AG09319 (cell line): ENCODE measurements at places on chromosomes 5 and 9.

DNA sequence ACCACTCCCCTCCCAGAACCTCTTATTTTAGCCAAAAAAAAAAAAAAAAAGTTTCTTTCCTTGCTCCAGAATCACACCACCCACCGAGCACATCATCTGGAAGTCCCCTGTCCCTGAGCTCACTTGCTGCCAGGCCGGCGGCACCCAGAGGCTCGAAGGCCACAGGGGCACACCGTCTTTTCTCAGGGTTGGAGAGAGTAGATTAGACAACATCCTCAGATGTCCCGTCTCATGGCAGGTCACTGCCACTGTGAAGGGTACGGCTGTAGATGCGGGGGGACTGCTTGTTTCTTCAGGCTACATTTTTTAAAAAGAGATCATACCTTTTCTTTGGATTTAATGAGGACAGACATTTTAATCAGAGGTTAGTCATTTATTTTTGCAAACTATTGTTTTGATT lies 109.0 kb downstream of the MVB12B start:
- DNase-seq, result no peak

DNA sequence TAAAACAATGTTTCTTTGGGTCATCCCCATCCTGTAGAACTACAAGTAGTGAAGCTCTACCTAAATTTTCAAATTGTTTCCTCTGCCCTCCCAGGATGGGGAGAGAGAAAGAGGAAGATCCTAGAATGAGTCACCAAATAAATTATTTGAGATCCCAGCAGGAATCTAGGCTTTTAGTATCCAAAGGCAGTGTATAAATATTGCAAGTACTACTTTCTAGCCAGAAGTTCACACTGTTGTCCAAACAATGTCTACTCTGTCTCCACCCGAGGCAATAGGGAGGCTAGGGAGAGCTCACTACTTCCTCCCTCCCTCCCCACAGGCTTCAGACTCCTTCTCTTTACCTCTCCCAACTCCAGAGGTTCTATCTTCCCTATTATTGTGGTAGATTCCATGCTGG lies 362.8 kb downstream of the MRPS30 start:
- no peak for DNase-seq

- no peak for DNase-seq
Measured at GRCh38 chr5:97010606-97011005, 74.7 kb downstream of the LNPEP start.

DNA sequence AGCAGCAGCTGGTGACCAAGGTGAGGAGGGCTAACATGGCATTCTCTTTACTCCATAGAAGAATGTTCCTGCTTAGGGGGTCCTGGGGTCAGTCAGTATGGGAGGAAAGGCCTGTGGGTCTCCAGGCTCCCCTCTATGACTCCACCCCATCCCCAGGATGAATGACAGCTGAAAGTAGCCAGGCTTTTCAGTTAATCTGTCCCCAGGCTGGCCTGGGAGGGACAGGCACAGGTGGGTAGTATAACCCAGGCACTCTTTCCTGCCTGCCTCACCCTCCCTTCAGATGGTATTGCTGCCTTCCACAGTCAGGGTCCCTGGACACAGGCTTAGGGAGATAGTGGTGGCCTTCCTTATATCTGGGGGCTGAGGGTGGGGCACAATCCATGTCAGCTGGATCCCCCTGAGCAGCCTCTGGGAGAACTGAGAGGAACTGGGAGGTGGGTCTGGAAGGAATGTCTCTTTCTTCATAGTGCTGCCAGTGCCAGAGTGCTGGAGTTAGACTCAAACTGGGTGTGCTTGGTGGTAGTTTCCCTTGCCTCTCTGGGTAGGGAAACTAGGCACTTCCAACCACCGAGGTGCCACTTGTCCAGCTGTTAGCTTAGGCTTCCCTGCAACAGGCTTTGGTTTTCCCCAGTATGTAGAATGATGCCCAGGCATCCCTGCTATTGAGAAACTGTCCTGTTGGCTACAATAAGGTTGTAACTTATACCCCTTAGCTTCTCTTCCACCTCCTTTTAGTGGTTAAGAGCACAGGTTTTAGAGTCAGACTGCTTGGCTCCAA lies 27.8 kb downstream of the LARP1 start:
- DNase-seq, result no peak

DNA sequence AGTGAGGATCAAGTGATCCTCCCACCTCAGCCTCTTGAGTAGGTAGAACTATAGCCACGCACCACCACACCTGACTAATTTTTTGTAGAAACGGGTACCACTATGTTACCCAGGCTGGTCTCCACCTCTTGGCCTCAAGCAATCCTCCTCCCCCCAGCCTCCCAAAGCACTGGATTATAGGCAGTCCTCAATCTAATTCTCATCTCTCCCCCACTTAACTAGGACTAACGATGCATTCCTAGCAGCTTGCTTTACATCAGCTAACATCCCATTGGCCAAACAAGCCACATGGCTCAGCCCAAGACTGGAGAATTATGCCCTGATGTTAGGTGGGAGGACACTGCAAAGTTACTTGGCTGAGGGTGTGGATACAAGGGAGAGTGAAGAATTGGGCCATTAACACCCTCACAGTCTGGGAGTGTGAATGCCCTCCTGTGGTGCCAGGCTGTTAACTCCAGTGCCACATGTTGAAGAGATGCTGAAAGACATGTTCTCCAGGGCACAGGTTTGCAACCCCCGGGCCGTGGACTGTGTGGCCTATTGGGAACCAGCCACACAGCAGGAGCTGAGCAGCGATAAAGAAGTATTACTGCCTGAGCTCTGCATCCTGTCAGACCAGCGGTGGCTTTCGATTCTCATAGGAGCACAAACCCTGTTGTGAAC lies 5.3 kb upstream of the ZNF367 start:
- no peak for DNase-seq

DNA sequence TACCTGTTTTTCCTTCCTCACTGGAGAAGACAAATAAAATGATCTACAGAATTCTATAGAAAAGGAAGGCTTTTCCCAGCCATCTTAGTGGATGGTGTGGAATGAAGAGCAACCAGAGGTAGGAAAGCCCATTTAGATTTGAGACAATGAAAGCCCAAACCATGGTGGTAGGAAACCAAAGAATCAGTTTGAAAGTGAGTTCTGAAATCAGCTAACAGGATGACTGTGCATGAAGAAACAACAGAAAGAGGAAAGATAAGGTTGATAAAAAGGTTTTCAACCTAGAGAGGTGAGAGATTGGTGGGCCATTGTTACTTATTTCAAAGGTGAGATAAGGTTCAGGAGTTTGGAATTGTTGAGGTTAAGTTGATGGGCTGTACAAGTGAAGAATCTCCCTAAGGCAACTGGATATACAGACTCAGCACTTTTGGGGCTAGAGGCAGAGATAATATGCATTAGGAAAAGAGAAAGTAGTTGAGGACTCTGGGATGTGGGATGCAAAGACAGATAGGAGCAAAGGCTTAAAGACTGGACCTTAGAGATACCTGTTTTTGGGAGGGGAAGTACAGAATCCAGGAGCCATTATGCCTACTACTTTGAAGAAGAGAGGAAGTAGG lies 2.4 kb downstream of the CHMP5 start:
- no peak for DNase-seq

DNA sequence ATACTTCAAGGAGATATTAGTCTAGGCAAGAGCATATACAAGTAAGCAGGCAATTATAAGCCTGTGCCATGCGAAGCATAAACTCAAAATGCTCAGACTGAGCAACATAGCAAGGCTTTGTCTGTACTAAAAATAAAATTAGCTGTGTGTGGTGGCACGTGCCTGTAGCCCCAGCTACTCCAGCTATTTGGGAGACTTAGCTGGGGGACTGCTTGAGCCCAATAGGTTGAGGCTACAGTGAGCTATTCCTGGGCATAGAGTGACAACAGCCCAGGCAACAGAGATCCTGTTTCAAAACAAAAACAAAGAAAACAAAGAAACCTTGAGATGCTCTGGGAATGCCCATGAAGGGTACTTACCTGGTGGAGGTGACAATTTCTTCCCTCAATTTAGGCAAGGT lies 130.5 kb upstream of the ZNF608 start:
- no peak for DNase-seq

DNA sequence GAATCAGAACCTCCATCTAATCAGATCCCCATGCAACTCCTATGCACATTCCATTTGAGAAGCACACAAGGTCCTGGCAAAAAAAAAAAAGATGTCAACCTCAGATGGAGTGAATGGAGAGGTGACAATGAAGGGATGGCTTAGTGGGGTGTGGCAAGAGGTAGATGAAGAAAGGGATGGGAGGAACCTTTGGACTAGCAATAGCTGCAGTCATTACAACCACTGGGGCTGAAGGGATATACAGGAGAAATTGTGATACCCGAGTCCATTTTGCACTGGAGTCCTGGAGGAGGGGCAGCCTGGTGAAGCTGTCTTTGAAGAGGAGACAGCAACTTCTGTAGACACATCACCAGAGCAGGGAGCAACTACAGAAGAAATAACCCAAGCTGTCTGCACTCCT lies 219.6 kb downstream of the ENC1 start:
- DNase-seq, result no peak

GRCh38 chr5:124234770-124235562 lies 511.5 kb downstream of the ZNF608 start:
- no peak for DNase-seq

GRCh38 chr5:65305913-65306312 lies 175.8 kb downstream of the ADAMTS6 start:
- no peak for DNase-seq

GRCh38 chr9:69223605-69224004 lies 49.5 kb downstream of the TJP2 start:
- DNase-seq, result no peak

DNA sequence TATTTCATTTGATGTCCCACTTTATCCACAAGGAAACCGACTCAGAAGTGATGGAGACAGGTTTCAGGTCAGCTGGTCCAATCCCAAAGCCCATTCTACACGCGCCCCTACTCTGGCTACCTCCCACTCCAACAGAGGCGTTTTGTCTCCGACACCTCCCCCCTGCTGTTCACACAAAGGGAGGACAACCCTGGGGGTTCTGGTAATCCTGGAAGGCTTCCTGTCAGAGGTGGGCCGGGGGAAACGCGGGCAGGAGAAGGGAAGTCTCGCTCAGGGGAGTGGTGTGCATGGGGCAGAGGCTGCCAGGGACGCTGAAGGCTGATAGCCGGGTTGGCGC lies 39.7 kb upstream of the GABRP start:
- no peak for DNase-seq

DNA sequence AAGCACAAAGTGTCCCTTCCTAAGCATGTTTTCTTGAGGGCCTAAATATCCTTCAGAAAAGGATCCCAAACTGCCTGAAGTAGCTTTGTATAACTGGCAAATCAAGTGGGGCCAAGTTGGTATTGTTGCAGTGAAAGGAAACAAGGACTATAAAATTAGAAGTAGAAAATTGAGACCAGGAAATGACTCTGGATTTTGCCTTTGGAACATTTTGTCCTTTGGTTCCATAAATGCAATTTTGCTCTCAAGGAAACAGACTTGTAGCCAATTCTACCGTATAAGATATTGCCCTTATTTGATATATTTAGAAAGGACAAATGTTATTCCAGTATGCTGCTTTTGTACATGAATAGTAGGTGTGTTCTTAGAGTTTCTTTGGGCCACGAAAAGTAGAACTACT lies 34.4 kb downstream of the RABGAP1 start:
- DNase-seq, result no peak

DNA sequence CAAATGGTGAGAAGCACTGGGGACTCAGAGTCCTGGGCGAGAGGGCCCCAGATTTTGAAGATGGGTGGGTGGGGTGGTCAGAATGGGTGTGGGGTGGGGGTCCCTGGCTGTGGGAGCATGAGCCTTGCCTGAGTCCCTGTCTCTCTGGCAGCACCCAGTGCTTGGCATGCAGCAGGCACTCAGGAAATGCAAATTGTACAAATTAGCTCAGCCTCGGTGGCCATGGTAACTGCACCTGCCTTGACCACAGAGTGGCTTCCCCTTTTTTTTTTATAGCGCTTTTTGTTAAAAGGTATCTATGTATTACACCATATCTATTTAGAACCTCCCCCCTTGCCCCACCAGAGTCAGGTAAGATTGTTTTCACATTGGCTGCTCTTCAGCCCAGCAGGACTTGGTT lies 19.2 kb upstream of the PITX1 start:
- DNase-seq, result no peak

GRCh38 chr5:135058331-135058732 lies 24.3 kb upstream of the PITX1 start:
- DNase-seq, result no peak

DNA sequence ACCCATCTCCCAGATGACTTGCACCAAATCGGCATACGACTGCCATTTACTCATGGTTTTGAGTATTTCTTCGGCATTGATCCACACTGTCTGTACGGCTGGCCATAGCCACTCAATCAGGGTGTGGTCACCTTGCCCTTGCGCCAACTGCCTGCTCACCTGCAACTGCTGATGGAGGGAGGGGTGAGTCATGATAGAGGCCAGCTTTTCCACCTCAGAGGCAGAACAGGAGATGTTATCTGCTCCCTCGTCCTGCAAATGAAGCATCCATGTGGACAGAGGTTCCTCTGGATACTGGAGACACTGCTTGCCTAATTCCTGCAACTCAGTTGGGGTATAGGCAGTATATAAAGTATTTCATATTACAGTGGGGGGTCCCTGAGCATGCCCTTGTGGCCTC lies 85.6 kb upstream of the ATP10B start:
- no peak for DNase-seq

DNA sequence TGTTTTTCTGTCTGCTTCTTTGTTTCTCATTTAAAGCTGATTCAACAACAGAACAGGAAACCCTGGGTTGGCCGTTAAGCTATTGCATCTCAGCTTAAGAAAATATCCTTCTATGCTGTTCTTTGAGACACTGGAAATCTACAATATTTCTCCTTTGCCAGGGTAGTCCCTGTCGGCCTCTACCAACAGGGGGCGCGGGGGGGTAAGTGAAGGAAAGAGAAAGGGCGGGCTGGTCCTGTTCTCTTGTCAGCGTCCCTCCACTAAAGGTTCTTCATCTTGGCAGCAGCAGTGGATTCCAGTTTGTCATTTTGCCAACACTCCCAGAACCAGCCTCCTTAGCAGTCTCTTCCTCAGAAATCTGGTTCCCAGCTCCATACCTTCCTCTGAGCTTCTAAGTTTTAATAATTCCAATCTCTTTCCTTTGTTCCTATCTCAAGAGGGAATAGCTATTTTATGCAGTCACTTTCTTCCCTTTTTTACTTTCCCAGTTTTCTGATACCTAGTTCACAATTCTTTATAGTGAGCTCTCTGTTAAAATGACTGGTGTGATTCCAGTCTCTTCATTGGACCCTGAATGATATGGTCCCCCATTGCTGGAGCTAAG lies 222.3 kb downstream of the GLIS3 start:
- peak; percentile 44 for DNase-seq

DNA sequence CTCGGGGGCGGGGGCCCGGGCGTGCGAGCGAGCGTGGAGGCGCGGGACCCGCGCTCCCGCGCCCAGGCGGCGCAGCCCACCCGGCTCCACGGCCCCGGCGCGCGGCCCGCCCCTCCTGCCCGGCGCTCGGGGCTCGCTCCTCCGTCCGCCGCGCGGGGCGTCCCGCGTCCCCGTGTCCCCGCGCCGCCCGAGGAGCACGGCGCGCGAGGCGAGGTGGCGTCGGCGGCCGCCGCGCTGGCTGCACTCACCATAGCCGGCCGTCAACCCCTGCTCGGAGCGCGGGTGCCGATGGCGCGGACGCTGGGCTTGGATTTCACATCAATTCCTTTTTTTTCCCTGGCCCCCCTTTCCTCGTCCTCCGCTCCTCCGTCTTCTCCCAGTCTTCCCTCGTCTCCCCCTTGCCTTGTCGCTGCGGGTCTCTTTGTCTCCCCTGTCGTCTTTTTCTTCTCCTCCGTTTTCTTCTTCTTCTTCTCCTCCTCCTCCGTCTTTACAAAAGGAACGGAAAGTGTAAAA lies 494 bp downstream of the PTCH1 start:
- no peak for DNase-seq

GRCh38 chr5:83446253-83446947 lies 25.1 kb upstream of the VCAN start:
- DNase-seq, result no peak

GRCh38 chr5:9958914-9959313 lies 290.8 kb downstream of the ATPSCKMT start:
- no peak for DNase-seq
